ENCODE measurements at places on chromosomes 3 and 15.
A peak's percentile ranks its signal among the peaks of the same experiment; 100 is the strongest.

- DNase-seq = no peak
Measured at GRCh38 chr3:74921676-74922075, 307.2 kb upstream of the CNTN3 start.

DNA sequence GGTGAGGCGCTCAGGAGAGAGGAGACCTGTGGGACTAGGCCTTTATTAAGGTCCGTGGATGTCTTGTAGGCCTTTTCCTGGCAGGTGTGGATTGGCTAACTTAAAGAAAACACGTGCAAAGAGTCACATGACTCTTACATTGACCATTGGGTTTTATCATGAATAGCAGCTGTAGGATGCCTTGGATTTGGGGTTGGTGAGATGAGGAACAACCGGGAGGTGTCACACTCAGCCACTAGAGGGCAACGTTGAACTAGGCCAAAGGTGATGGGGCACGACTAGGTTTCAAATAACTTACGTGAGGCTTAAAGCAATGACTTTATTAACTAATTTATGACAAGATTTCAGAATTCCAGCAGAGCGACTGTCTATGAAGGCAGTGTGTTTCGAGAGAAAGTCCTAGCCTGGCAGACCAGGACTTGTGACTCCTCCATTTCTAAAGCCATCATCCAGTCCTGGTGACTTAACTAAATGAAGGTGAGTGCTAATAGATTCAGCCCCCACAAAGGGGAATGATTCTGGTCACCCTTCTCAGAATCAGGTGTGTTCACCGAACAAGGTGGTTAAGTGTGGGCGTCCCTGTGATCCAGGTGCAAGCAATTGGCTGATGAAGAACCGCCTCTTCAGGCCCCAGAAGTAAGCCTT, 345.6 kb downstream of the MCTP2 start:
- peak; percentile 28 for DNase-seq

- DNase-seq = no peak
Measured at GRCh38 chr3:73746623-73747022, 121.9 kb upstream of the PDZRN3 start.

GRCh38 chr3:172044833-172045585, 5.6 kb downstream of the FNDC3B start:
- no peak for DNase-seq

DNA sequence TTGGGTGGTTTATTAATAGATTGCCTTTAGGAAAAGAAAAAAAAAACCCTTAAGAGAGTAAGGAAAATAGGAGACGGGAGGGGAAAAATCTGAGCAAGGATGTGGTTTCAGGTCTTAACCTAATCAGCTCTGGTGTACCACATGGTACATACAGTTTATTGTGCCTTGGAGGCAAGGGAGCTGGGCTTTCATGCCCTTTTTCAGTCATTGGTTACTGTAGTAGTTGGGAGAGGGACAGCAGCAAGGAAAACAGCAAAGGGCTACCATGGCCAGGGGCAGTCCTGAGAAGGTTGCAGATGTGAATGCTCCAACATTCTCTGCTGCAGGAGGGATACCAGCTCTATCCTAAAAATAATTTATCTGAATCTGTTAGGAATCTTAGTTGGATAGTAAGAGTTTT, 5.9 kb downstream of the CMC1 start:
- DNase-seq = no peak

DNA sequence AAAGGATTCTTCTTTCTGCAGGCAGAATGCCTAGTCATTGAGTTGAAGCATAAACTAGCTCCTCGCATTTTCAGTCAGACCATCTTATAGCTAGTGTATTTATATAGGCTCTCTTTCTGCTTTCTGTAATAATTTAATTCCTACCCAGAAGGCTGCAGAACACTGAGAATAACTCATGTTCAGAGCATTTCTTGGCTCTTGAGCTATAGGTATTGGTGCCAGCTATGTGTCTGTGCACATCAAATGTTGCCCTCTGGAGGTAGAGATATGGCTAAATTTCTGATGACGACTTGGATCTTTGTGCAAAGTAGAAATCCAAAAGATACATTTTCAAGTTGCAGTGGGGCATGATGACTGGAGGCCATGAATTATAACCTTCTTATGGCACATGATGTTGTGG, 336.2 kb upstream of the TPM1 start:
- no peak for DNase-seq

DNA sequence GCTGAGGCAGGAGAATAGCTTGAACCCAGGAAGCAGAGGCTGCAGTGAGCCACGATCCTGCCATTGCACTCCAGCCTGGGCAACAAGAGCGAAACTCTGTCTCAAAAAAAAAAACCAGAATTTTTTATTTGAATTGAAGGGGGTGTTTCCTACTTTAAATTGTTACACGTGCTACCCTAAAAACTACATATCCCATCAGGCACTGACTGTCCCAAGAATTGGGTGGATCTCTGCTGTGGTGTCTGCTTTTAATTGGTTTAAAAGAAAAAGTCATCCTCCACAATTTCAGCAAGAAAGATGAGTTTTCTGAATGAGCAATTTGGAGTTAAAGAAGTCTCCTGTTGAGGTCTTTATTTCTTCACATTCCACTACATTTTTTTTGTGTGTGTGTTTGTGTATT, 2.1 kb downstream of the PDIA3 start:
- DNase-seq = no peak

DNA sequence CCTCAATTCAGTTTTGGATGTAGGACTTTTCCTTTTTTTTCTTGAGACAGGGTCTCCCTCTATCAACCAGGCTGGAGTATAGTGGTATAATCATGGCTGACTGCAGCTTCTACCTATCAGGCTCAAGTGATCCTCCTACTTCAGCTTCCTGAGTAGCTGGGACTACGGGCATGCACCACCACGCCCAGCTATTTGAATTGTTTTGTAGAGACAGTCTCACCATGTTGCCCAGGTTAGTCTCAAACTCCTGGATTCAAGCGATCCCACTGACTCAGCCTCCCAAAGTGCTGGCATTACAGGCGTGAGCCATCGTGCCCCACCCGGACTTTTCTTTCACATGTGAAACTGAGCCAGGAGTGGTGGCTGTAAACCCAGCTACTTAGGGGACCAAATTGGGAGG, 3.5 kb downstream of the RNU5B-1 start:
- DNase-seq = no peak

DNA sequence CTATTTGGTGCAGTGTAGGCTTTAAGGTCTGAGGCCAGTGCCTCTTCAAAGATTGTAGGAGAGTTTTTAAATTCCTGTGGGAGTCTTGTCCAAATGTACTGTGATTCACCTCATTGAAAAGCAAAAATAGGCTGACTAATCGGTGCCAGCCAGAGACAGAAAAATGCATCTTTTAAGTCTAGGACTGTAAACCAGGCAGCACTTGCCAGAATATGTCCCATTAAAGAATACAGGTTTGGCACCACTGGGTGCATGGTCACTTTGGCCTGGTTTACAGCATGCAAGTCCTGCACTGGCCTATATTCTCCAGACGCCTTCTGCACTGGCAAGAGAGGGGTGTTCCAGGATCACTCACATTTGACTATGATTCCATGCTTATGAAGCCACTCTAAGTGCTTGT, 20.3 kb upstream of the NOX5 start:
- DNase-seq = no peak

GRCh38 chr15:68427963-68428362, 4.0 kb downstream of the ITGA11 start:
- no peak for DNase-seq

- no peak for DNase-seq
Measured at GRCh38 chr15:63288342-63288741, 10.9 kb downstream of the APH1B start.

- DNase-seq = no peak
Measured at GRCh38 chr3:125200731-125201139, 11.8 kb downstream of the SLC12A8 start.

GRCh38 chr3:146468671-146469149, 651 bp downstream of the PLSCR2 start:
- DNase-seq = no peak

DNA sequence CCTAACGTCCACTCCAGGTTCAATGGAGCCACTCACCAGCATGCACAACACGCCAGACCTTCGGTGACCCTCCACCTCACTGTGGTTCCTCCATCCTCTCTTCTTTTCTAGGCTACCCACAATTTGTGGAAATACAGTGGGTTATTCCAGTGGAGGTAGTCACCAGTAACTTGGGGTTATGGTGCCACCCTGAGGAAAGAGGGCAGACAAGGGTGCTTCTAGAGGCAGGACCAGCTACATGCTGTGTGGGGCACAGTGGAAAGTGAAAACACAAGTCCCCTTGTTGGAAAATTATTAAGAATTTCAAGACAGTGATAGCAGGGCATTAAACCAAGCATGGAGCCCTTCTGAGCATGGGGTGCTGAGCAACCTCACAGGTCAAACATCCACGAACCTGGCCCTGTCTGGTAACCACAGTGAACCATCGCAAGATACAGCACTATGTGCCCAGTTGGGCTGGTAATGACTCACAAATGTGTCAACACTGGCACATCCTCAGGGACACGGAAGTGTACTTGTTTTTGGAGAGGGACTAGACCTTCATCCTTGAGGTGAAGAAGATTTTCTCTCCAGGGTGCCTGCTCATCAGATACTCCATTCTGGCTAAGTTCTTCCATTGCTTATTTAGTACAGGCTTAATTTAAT, 166.7 kb downstream of the STT3B start:
- DNase-seq = no peak

- DNase-seq = no peak
Measured at GRCh38 chr15:96977886-96978285, 647.4 kb downstream of the NR2F2 start.

GRCh38 chr3:13364602-13365271, 55.4 kb downstream of the NUP210 start:
- DNase-seq = no peak

DNA sequence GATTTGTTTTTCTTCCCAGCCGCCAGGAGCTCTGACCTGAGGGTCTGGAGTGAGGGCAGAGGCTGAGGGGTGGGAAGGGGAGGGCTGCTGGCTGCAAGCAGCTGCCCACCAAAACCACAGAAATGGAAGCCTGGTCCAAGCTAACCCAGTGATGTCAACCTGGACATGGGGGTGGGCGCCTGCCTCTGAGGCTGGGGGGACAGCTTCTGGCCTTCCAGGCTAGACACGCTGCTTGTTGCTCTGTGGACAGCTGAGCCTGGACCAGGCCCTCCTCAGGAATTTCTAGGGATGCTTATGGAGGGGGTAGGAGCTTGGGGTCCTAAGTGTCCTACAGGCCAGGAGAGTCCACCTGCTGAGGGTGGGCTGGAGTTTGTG, 21.4 kb downstream of the PSTPIP1 start:
- no peak for DNase-seq

GRCh38 chr3:102148598-102149337, 286.0 kb upstream of the ZPLD1 start:
- DNase-seq = no peak

- DNase-seq = no peak
Measured at GRCh38 chr3:111963424-111963823, 15.4 kb upstream of the ABHD10 start.

DNA sequence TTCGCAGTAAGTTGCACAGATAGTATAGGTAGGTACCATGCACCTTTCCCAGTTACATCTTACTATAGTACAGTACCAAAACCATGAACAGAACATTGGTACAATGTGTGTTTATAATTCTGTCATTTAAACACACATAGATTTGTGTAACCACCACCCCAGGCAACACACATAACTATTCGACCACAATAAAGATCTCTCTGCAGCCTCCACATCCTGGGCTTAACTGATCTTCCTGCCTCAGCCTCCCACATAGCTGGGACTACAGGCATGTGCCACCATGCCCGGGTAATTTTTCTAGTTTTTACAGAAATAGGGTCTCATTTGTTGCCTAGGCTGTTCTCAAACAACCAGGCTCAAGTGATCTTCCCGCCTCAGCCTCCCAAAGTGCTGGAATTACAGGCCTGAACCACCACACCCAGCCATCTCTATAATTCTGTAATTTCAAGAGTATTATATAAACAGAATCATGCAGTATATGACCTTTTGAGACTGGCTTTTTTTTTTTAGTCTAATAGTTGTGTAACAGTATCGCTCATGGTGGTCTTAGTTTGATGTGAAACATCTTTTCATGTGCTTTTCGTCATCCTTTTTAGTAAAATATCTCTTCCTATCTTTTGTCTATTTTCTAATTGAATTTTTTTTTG, 13.3 kb upstream of the TMF1 start:
- DNase-seq = no peak

GRCh38 chr3:19334120-19334519, 185.8 kb downstream of the KCNH8 start:
- no peak for DNase-seq
